ENCODE measurements at places on chromosomes 11 and 22. TPM values are rescaled to one million over a fixed set of nuclear protein-coding genes. Genes with fewer than 3 reads are reported as not detected.

APOBEC3B gene
- 26.3 TPM for total RNA-seq

TMEM126B gene
- 36.5 TPM for total RNA-seq

F2 gene
- total RNA-seq, result 0.72 TPM

GAL3ST1 gene
- not detected for total RNA-seq

CCDC86 gene
- total RNA-seq, result 58.2 TPM

MS4A4E gene
- 0.72 TPM for total RNA-seq

MFRP gene
- total RNA-seq, result not detected

- DNase-seq, result no peak
Observed at GRCh38 chr11:131449036-131450019, 78.9 kb downstream of the NTM start.

DNA sequence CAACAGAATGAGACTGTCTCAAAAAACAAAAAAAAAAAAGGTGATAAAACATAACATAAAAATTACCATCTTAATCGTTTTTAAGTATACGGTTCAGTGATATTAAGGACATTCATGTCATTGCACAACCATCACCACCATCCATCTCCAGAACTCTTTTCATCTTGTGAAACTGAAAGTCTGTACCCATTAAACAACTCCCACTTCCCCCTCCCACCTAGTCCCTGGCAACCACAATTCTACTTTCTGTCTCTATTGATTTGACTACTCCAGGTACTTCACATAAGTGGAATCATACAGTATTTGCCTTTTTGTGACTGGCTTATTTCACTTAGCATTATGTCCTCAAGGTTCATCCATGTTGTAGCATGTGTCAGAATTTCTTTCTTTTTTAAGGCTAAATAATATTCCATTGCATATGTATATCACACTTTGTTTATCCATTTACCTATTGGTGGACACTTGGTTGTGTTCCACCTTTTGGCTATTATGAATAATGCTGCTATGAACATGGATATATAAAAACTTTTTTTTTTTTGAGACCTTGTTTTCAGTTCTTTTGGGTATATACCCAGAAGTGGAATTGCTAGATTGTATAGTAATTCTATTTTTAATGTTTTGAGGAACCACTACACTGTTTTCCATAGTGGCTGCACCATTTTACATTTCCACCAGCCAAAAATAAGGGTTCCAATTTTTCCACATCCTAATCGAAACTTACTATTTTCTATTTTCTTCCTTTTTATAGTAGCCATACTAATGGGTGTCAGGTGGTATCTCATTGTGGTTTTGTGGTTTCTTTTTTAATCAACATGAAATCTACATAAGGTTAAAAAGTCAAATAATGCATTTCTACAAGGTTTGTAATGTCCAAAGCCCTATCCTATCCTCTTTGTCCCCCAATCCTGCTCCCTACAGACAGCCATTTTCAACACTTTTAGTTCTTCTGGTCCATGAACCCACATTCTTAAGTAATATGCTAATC, 23.4 kb upstream of the PIK3C2A start:
- DNase-seq, result peak; percentile 76

DNA sequence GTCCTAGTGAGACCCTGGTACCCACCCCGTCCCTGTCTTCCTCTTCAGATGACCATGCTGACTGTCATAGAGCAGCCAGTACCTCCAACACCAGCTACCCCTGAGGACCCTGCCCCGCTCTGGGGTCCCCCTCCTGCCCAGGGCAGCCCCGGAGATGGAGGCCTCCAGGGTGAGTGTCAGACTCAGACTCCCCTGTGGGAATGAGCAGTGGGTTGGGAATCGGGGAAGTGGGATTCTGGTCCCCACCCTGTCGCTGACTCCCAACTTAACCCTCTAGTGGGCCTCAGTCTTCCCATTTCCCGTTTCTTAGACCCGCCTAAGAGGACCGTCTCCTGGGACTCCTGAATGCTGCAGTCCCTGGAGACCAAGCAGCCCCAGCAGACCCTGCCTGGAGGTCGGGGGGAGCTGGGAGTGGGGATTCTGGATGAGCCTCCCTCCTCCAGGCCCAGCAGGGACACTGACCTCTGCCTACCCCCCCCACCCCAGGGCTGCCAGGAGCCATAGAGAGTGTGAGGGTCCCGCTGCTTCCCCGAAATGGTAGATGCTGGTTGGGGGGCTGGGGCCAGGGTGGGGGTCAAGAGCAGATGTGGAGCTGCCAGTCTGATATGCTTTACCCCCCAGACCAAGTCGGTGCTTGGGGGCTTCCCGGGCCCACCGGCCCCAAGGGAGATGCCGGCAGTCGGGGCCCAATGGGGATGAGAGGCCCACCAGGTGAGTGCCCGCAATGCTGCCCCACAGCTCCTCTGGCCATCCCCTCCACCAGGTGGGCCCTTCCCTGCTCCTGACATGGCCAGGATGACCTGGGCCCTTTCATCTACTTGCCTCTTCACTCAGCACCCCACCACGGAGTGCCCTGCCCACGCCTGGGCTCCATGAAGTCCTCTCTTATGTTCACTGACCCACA, 25.5 kb downstream of the EMID1 start:
- DNase-seq, result no peak

GRCh38 chr22:46107753-46108563, 42.4 kb upstream of the PPARA start:
- no peak for DNase-seq

GRCh38 chr11:100640071-100640470, 47.0 kb upstream of the ARHGAP42 start:
- DNase-seq, result no peak

GRCh38 chr11:16902182-16902581, 112.0 kb downstream of the PLEKHA7 start:
- DNase-seq, result peak; percentile 88

DNA sequence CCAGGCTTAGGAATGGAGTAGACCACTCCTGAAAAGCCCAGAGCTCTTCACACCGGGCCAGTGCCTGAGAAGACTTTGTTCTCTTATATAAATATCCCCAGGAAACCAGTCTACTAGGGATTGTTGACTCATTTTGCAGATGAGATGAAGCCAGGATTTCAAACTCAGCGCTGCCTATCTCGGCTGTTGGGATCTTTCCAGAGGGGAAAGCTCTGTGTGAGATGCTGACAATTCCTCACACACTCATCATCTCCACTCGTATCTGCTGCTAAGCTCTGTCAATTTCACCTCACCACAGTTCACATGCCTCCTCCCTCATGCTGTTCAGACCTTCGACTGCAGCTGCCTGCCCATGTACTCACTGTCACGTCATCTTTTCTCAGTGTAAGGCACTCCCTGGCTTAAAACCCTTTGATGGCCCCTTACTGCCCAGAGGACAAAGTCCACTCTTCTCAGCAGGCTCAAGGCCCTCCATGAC, 12.5 kb downstream of the USH1C start:
- DNase-seq, result no peak

- DNase-seq, result no peak
Observed at GRCh38 chr11:34324466-34324865, 33.3 kb downstream of the ABTB2 start.

- DNase-seq, result no peak
Observed at GRCh38 chr11:77082838-77083565, 16.2 kb downstream of the CAPN5 start.

- DNase-seq, result no peak
Observed at GRCh38 chr22:39405346-39406085, 5.9 kb downstream of the TAB1 start.

- no peak for DNase-seq
Observed at GRCh38 chr11:26626346-26626745, 54.3 kb upstream of the MUC15 start.

DNA sequence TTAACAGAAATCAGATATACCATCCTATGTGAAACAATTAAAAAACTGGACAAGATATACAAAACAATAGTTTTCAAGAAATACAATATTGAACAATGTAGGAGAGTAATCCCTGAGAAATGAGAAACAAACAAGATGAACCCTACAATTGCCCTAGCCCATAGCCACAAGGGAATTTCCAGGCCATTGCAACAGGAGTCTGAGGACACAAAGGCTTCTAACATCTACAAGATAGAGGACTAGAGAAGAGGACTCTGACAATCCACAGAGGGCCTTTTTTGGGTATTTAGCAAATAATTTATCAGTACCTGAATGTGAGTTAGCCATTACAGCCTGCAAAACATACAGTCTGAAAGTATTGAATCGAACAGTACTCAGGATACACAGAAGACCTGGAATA, 251.7 kb downstream of the GRM5 start:
- no peak for DNase-seq

Data from GM12878 (cell line).